ENCODE measurements at places on chromosomes 7 and 10.

DNA sequence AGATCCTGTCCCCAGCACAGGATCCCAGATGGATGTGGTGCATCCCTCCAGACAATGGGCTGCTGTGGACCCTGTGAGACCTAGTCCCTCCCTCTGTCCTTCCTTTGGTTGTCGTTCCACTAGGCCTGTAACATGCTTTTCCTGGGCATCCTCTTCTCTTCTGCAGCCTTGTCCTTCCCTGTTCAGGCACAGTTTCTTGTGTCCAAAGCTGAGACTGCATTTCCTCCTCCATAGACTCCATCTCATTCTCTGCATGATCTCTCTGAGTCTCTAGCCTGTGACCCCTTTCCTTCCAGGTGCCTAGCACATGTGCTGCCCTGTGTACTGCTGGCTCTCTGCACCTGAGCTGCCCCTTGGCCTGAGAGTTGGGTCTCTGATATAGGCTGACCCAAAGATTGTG lies 293.5 kb upstream of the IGFBP3 start:
- DNase-seq: no peak

DNA sequence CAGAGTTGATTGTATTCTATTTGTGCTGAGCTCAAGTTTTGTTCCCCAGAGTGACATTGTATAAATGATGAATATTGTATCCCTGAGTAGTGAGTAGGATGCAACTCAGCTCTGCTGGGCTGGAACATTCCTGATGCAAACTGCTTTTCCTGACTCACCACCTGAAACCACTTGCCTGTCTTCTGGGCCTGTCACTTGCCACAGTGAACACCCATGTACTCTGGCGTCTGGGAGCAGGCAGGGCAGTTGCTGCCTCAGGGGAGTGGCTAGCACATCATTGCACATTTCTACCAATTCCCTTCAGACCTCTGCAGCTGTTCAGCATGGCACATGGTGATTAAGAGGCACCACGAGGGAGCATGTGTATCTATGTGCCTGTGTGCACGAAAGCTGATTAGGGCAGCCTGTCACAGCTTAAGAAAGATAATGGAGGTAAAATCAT lies 157.3 kb downstream of the SND1 start:
- peak; percentile 35 for DNase-seq

DNA sequence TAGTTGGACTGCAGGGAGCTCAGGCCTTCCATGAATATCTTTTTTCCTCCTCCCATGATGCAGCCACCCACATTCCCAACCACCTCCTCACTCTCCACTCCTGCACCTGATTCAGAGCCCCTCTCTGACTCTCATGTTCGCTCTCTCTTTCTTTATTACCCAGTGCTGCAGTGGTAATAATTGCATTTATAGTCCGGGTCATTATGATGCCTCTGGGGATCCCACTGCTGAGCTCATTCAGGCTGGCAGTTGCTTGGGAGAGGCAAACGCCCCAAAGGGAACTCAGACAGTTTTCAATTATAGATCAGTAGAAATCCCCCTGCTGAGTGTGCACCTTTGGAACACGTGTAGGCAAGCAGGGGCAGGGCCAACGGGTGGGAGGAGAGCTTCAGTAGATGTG lies 953.0 kb downstream of the GRID1 start:
- DNase-seq: no peak

DNA sequence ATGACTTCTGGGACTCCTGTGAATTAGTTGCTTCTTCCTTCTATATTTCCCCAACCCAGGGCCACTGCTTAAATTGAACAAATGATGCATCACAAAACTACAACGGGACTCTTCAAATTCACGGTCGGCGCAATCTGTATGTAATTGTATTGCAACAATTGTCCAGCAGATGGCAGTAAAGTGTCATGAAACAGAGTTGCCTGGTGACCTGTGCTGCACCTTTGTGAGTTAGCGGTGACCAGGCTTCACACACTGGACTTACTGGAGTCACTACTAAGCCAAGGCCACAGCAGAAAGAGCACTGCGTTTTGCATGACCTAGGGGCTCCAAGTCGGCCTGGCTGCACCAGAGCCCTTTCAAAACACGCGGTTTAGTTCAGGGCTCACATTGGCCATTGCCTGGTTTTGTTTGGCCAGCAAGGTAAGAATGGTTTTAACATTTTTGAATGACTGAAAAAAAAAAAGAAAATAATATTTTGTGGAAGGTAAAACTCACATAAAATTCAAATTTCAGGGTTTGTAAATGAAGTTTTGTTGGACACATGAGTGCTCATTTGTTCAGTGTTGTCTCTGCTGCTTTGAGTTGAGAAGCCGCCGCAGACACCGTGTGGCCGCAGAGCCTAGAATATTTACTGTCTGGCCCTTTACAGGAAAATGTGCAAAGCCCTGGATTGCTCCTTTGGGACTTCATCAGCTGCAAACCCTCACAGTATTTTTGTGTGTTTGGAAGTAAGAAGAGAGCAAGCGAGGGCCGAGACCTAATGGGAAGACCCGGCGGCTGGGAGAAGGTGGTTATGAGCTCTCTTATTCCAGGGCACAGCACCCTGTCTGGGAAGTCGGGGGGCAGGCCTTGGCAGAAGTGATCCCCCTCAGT lies 23.2 kb upstream of the ZNF32 start:
- no peak for DNase-seq

DNA sequence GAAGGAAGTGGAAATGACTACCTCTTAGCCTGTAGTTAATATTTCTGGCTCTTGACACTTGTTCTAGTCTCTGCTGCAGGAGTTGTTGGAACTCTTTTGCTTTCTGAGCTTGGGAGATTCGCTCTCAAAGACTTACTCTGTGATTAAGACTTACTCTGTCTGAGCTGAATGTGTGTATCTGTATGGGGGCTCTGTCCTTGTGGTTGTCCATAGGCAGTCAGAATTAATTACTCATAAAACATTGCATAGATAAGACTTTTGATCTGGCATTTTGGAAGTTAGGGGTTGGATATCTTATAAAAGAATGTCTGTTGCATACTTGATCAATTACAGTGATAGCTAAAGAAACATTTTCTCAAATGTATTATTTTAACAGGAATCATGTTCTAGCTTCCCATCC lies 199.2 kb upstream of the KIAA1217 start:
- no peak for DNase-seq

DNA sequence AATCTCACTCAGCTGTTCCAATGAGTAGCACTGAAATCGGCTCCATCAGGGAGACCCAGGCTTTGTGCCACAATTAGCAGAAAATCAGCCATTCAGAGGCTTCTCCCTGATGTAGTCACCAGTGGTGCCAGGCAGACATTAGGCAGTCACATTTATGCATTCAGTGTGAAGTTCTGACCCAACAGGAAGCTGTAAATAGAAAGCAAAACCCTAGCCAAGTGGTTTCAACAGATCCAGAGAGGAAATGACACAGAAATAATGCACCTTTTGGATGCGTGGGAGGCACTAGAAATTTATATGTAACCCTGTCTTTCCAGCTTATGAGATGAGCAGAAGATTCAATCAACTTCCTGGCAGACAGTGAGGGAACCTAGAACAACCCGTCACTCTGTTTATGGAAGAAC lies 186.4 kb downstream of the PDE1C start:
- DNase-seq: peak; percentile 67

- no peak for DNase-seq
Observed at GRCh38 chr7:3092468-3092867, 48.8 kb upstream of the CARD11 start.

DNA sequence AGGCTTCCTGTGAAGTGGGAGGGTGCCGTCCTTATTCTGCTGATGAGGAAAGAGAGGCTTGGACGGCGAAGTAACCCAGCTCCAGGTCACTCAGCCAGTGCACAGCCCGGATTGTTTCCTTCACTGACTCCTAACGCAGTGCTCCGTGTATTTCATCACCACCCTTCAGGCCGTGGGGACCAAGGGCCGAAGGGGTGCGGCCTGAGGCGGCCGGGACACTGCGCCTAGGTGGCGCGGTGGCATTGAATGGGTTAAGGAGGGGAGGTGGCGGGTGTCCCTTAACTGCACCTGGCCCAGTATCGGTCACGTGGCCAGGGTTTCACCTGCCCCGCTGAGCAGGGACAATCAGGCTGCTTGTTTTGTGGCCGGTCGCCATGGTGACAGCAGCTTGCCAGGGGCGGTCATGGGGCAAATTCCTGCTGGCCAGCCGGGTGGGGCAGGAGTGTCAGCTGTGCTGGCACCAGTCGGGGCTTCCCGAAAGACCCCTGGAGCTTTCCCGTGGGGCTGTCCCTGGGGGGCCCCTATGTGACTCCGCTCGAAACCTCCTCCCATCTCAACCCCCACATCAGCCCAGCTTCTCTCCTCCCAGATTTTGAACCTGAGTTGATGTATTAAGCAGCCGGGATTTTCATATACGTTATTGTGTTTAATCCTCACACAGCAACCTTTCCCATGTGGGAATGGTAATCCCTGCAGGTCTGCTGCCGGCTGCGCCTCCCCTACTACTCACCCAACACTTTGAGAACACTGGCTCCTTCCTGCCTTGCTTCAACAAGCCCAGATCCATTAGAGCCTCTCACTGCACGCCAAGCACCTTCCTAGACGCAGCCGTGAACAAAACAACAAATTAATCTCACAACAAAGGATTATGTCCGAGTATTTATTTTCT lies 4.4 kb upstream of the ABHD11 start:
- no peak for DNase-seq

DNA sequence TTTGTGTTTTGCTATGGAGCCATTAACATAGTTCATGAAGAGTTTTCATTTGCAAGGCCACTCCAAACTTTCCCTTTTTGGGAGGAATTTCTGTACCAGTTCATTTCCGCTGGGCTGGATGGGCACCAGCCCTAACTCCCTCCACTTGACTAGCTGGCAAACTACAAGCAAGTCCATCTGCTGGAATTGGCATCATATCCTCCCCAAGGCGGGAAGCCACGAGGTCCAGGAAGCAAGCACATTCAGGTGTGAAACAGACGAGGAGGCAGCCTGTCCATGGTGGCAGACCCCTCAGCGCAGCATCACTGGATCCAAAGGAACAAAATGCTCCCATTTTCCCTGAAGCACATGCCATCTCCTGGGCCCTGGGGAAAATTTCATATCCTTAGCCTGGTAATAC lies 125.8 kb downstream of the ABLIM1 start:
- DNase-seq: no peak

GRCh38 chr7:117896339-117896738 lies 23.1 kb upstream of the CTTNBP2 start:
- no peak for DNase-seq

DNA sequence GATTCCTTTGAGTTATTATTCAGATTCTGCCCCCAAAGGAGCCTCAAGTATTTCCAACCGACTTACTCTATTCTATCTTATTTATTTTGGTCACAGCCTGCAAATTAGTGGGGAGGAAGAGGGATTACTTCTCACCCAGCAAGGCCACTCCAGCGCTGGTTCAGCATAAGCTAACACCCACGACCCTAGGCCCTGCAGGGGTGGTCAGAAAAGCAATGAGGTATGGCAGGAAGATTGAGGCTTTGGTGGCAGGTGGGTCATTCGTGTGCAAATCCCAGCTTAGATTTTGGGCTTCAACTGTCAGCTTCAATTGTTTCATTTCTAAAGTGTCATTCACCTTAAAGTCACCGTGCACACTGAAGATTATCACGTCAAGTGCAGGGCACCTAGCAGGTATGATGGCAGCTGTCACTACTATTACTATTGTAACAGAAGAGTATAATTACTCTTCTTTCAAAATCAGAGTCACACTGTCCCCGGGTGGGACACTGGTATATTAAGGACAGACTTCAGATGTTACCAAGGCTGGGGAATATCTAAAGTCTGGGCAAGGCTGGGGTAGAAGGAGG lies 48.8 kb upstream of the OPTN start:
- DNase-seq: no peak

- DNase-seq: no peak
Observed at GRCh38 chr7:117772421-117772820, 100.8 kb downstream of the CTTNBP2 start.

DNA sequence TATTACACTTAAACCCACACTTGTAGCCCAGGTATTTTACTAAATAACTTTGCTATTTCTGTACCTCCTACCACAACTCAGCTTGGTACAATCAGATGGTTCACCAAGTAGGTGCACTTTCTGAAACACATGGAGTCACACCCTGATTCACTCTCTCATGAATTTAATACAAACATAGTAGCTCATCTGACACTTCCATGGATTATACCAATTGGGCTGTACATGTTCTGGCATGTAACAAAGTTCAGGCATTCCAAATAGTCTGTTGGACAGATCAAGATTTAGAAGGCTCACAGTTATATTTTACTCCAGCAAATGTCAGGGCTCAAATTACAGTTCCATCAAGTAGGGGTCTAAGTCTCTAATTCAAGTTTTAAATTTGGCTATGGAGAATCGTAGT lies 62.2 kb upstream of the RNF148 start:
- no peak for DNase-seq

GRCh38 chr7:55288070-55288824 lies 76.9 kb upstream of the LANCL2 start:
- DNase-seq: no peak

- no peak for DNase-seq
Observed at GRCh38 chr10:111698711-111699110, 484.9 kb downstream of the GPAM start.

GRCh38 chr7:75722373-75722772 lies 16.4 kb downstream of the HIP1 start:
- no peak for DNase-seq

DNA sequence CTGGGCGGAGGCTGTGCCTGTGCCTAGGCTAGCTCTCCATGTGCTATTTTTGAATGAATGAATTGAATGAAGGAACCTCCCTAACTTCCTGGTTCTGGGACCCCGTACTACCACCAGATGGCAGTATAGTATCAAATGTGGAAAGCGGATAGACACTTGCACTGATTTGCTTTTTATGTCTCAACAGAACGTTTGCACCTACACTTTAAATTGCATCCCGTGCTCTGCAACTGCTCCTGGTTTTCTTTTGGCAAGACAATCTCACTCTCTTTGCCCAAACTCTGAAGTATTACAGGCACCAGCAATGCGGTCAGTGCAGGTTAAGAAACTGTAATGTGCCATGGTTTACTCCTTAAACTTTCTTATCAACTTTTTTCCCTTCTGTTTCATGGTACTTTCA lies 6.5 kb downstream of the FZD8 start:
- no peak for DNase-seq

GRCh38 chr7:107564553-107565298 lies 955 bp downstream of the DUS4L start:
- DNase-seq: no peak

DNA sequence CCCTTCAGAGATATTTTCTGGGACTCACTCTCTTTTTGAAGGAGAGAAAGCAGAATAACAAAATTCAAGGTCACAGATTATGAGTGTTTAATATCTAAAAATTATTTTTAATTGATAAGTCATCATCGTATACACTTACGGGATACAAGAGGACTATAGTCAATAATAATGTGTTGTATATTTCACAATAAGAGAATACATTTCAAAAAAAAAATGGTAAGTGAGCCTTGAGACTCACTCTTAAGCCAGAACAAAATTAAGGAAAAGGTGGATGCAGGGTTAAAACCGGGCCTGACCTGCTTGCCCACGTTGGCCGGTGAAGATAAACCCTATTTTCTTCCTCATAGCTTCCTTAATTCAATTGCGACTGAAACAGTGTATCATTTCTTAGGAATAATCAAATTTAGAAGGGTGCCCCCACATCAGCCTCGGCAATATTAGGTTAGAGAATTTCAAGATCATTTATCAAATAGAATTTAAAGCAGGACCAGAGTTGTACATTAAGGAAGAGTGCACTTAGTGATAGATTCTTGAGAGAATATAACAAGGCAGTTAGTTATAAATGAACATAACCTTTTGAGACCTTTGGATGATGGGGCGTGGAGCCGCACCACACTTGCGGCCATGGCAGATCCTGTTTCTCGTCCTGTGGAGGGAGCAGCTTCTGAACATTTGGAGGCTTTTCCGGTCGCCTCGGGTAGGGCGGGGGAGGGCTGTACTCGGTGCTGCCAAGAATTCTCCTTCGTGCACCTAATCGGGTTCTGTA lies 321.8 kb downstream of the PAXIP1 start:
- no peak for DNase-seq

- no peak for DNase-seq
Observed at GRCh38 chr7:34311591-34311990, 346.4 kb upstream of the NPSR1 start.
